ENCODE measurements at places on chromosomes 2 and 18.

GRCh38 chr18:11487390-11487789, 122.0 kb upstream of the SLC35G4 start:
- no peak for ATAC-seq

GRCh38 chr2:103174711-103175110, 412.9 kb downstream of the TMEM182 start:
- no peak for ATAC-seq

DNA sequence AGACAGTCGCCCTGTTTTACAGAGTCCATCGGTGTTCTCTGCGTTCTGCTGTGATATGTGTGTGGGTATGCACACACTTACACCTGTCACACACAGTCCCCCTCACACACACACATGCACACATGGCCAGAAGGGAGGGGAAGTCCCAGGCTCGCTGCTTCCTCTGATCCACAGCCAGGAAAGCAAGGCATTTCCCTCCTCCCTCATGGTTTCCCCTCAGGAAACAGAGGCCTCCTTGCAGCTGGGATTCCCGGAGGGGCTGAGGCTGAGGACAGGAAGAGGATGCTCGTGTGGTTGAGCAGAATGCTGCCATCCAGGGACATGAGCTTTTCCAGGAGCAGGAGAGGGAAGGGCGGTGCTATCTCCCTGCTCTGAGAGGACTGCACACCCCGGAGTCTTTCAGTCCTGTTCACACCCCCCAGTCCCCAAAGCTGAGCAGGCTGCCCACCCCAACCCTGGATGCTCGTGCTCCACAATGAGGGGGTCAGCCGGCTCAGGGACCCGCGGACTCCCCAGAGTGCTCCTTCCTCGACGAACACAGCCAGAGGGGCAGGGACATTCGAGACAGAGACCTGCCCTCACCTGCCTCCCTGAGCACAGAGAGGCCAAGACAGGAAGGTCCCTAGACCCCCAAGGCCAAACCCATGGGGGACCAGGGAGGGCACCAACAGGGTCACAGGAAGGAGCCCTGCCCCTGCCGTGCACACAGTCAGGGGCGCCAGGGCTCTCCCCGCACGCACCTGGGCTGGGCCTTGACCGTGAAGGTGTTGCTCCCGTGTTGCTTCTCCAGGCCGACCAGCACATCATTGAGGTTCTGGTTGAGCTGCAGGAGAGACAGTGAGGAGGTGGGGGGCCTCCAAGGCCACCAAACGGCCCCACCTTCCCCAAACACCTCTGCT, 45.3 kb downstream of the BIN1 start:
- ATAC-seq = no peak

DNA sequence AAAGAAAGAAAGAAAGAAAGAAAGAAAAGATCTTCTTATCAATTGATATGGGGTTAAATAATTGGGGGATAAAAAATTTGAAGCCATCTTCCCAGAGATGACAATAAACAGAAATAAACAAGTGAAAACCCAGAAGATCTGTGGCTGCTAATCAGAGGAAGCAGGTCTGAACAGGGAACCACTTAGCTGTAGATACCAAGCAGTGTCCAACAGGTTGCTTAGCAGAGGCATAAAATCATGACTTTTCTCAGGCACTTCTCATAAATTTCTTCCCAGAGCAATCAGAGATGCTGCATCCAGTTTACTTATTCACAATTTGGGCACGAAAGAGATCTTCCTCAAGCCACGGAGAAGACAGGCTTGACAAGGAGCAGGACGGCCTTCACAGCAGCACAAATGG, 5.7 kb upstream of the LPIN1 start:
- no peak for ATAC-seq

DNA sequence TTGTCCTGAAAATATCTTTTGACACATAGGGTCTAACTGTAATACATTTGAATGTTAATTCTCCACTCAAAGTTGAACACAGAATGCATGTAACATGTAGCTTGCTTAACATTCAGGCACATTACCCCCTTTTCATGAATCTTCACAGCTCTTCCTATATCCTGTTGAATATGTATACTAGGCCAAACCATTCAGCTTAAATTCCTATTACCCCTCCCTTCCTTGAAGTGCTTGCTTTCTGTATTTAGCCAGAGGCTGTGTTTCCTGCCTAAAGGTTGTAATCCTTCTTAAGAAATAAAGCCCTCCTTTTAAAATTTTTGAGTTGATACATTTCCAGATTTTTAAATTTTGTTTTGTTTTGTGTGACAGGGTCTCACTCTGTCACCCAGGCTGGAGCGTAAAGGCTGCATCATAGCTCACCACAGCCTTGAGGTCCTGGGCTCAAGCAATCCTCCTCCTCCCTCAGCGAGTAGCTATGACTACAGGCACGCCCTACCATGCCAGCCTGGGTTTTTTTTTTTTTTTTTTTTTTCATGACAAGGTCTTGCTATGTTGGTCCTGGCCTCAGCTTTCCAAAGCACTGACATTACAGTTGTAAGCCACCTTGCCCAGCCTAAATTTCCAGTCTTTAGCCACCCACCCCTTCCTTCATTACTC, 357.6 kb downstream of the DSC3 start:
- ATAC-seq = peak; percentile 46

DNA sequence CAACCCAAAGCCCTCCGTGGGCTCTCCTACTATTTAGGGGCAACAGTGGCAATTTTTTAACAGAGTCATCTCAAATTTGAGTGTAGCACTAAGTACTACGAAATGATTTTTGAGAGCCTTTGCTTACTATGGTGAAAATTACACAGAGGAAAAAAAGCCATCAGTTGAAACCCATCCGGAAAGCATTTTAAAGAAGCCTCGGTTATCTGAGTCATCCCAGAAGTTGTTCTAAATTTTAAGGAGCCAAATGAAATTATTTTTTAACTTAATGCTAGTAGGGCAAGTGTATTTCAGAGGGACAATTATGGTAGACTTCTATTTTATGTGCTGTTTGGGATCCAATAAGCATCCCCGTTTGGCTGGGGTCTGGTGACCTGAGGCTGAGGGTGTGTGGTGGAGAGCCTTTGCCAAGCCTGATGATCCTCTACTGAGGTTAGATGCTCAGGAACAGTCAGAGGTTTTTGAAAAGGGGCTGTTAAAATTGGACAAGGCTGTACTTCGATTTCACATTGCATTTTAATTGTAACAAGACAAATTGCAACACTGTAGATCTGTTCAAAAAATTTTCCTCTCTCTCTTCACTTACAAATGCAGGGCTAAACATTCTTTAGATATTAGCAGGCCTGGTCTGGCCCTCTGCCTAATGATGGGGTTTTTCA, 47.0 kb downstream of the RAPGEF4 start:
- no peak for ATAC-seq

DNA sequence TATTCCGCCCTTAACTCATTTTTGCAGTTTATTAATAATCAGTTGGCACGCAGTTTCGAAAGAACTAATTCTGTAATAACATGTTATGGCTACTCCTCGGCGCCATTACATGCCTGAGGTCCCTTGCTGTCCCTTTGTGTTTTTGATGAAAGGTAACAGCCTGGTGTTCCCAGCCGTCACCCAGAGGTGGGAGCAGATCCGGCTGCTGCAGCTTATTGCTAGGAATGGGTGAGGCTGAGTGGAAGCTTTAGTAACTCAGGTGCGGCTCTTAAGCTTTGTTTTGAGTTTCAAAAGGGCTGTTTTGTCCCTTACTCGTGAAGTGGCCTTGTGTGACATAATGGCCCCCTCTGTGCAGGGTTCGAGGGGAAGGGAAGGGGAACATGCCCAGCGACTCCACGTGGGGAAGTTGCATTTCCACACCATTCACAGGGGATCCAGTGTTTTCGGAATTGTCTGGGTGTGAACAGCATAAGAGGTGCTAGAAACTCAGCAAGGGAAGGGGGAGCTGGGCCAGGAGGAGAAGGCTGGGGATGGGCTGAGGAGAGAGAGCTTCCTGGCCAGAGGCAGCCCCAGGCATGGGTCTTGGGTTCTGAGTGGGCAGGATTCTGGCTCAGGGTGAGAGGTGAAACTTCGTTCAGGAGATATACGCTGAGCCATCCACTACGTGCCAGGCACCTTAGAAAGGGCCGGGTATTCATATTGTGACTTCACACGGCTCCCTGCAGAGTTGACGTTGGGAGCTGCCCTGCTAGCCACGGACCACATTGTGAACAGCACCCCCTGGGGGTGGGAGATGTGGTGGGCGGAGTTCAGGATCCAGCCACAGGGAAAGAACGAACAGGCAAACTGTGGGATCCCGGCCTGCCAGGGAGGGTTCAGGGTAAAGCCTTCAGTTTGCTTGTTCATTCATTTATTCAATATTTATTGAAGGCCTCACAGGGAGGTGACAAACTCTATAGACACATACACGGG, 84.4 kb downstream of the TGOLN2 start:
- peak; percentile 31 for ATAC-seq

GRCh38 chr2:40418614-40419363, 33.1 kb downstream of the SLC8A1 start:
- ATAC-seq = peak; percentile 50

DNA sequence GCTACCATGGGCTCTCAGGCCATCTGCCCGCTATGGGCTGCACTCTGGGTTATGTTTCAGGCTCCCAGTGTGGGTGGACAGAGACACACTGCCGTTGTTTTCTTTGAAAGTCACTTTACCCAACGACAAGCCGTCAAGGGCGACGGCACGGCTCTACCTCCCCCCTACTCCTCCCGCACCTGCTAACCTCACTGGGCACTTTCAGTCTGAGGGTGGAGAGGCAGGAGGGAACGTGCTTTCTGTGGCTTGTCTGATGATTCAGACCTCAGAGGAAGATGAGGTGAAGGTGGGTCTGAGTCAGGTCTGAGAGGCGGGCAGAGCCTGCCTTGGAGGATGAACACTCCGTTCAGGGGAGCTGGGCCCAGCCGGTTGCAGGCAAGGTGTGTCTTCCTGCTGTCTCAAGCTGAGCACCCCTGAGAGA, 147.6 kb upstream of the HDAC4 start:
- no peak for ATAC-seq

GRCh38 chr2:3195641-3196476, 181.8 kb downstream of the EIPR1 start:
- no peak for ATAC-seq

DNA sequence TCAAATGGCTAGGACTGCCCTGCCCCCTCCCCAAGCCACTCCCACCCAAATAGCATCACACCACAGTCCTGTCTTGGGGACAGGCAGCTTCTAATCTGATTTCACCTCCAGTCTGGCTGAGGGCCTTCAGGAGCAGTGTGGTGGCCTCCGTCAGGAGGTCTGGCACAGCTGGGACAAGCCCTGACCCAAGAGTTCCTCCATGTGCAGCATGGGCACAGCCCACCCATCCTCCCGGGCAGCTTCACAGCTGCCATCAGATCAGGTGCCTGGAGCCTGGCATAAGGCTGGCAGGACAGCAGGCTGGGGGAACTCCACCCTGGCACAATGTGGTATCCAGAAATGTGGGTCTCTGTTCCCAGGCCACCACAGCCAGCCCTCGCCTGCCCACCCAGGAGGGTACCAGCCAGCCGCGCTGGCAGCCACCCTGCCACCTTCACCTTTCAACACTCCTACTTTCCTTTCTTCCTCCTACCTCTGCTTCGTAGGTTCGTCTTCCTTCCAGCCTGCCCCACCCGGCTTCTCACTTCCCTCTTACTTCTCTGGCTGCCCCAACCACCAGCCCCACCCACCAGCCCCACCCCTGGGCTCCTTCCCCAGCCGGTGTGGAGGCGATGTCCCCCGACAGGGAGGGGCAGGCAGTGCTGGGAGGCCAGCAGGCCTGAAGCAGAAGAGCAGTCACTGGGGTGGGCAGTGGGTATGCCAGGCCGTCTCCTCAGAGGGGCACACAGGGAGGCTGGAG, at the start of gene CAPG:
CAPG (minus strand) TSS at position 522 of the 739 bp plus-strand sequence. CDS start 8,221 bp downstream, outside the sequence.
- no peak for ATAC-seq
